Hematopoietic multipotent progenitor cell treated with erythropoietin and hydrocortisone succinate and interleukin-3 and kit ligand, for 17 days (in vitro differentiated cells): ENCODE measurements at places on chromosomes 11 and 22.

GRCh38 chr11:87057749-87058148 lies 20.0 kb downstream of the TMEM135 start:
- DNase-seq = no peak

- DNase-seq = no peak
Observed at GRCh38 chr11:74846770-74847169, 98.1 kb downstream of the RNF169 start.

- no peak for DNase-seq
Observed at GRCh38 chr11:95584180-95584579, 205.4 kb downstream of the FAM76B start.

DNA sequence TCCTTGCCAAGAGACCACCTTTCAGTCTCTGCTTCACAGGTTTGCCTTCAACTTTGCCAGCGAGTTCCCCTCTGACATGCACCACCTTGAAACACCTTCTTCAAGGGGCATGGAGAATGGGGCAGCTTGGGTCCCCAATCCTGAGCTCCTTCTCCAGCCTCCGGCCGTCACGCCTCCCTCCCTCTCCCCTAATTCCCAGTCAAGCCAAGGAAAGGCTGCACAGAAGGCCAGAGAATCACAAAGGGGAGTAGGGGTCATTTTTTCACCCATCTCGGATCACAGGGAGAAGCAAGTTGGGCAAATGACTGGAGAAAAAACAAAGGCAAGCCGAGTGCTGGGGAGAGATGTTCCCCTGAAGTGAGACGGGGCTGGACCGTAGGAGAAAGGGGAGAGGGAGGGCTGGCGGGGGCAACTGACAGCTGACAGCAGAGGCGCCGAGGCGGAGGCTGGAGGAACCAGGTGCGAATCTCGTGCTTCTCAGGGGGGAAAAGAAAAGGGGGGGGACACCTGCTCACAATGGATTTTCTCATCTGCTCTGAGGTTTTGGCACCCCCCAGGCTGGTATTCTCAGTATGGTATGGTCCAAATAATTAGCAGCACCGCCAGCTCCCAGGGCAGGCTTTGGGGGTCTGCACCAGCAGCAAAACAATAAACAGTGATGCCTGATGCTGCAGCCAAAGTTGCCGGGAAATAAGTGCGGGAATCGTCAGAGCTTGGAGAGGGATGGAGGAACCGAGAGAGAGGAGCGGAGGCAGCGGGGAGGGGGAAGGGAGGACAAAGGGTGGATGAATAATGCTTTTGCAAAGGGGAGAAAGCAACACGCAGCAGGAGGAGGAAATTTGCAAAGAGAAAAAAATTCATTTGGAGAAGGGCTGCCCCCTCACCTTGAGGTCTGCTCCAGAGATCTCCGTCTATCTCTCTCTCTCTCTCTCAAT lies 644 bp downstream of the YPEL4 start:
- peak; percentile 74 for DNase-seq

- DNase-seq = peak; percentile 75
Observed at GRCh38 chr11:57646194-57646798, 3.4 kb downstream of the YPEL4 start.

DNA sequence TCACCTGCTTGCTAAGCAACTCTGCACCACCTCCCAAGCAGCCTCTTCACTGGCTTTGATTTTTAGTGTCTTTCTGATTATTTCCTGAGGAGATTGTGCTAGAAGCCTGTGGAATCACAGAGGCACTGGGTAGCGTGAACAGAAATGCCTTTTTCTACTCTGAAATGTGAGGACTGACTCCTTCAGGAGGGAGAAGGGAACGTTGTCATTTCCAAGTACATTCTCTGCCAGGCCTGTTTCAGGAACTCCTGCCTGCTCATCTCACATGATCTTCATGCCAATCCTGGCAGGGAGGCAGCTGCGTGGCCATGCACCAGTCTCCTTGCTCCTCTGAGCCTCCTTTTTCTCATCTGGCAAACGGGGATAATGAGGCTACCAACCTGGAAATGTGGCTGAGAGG lies 49.8 kb upstream of the PRDM11 start:
- no peak for DNase-seq
